Right lung (tissue), 10 donors: ENCODE measurements at places on chromosomes 3 and 15. TPM values are rescaled to one million over a fixed set of nuclear protein-coding genes. Genes with fewer than 3 reads are reported as not detected.

GRCh38 chr3:113829576-113830354 lies 8.8 kb upstream of the GRAMD1C start:
- DNase-seq = no peak

GRCh38 chr3:57080171-57080570 lies 19.7 kb downstream of the SPATA12 start:
- DNase-seq = no peak

Gene CYP11A1
- polyA plus RNA-seq = 0.54 TPM

Gene EFHB
- polyA plus RNA-seq = 2.6 TPM

DNA sequence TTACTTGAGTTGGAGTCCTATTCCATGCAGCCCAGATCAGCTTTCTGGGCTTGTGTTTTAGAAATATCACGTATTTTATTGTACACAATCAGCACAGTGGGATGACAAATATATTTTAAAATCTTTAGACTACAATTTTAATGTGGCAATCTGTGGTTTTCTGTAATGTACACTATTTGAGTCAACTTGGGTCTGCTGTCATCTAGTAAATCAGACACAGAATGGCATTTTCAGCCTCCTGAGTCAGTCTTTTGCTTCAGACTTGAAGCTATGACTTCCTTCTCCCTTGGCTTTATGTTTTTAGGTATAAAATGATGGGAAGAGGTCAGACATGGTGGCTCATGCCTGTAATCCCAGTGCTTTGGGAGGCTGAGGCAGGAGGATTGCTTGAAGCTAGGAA lies 232.1 kb downstream of the NECTIN3 start:
- DNase-seq = no peak

DNA sequence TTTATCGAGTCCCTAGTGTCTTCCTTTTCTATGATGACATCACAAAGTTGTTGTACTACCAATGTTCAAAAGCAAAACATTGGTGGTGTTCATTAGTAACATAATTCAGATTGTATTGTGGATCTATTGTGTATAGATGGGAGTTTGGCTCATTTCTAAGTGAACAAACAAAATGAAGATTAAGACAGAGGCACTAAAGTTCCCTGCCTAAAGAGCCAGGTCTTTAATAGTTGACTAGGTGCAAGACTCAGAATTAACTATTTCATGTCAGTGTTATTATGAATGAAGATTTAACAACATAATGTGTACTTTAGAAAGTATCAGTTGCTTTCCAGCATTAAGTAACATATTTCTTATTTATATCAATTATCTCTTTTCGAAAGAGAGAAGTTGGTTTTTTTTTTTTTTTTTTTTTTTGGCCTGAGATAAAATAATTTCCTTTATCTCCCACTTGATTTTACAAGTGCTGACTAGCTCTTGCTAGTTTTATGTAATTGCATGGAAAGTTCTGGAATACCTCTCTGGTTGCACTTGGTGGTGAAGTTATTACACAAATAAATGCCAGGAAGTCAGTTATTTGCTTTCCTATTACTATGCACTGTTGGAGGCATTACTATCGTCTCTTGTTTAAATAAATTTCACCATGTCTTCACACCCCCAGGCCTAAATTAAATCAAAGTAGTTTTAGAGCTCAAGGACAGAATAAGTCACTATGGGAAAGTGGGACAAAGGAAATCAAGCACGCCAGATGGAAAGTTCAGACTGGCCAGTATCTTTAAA lies 48.7 kb downstream of the NAALADL2 start:
- no peak for DNase-seq

DNA sequence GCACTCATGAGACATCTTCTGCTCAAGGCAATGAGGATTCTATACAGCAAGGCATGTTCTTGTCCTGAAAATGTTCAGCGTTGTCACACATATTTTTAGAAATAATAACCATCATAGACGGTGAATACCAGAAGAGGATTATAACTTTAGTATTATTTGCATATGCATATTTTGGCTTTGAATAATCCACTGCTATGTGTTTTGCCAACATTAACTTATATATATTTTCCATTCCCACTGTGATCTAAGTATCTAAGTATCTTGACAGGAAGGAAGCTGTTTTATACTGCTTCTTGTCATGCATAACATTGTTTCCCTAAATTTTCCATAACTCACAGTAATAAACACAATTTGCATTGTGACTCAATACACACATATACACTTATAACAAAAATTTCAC lies 509.5 kb downstream of the TBL1XR1 start:
- no peak for DNase-seq
